Ascending aorta (tissue), 2 donors: ENCODE measurements at places on chromosomes 5 and 9. TPM values are rescaled to one million over a fixed set of nuclear protein-coding genes. Genes with fewer than 3 reads are reported as not detected.

The CD72 gene
- total RNA-seq = not detected

The PCA3 gene
- not detected for total RNA-seq

The RAB3C gene
- 3.0 TPM for total RNA-seq

The LRRTM2 gene
- total RNA-seq = not detected

The C5orf47 gene
- total RNA-seq = not detected

DNA sequence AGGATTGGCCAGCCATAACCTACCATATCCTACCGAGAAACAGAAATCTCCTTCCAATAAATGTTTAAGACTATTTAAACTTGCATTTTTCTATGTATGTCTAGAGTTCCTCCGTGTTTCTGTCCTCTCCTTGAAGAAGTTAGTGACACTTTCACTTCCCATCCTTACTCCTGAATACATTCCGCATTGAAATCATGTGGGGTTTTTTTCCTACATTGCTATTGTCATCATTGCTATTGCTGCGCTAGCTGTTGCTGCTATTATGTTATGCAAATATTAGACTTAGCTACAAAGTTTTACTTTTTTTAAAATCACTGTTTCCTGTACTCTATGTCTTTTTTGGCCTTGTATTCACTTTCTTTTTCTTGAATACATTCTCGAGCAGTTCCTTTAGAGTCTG is 83.3 kb upstream of the NEK6 start:
- no peak for DNase-seq
- H3K4me3 ChIP-seq = no peak overlapping the region
- no peak overlapping the region for H3K27ac ChIP-seq
- H3K36me3 ChIP-seq = no peaks in the 10 kb centered on the region
- no peaks in the 10 kb centered on the region for H3K4me1 ChIP-seq

- peak; percentile 42 for DNase-seq
- no peaks in the 10 kb centered on the region for H3K4me1 ChIP-seq
- no peak overlapping the region for H3K4me3 ChIP-seq
- no peaks in the 10 kb centered on the region for H3K36me3 ChIP-seq
Measured at GRCh38 chr9:16278326-16278999, 592.0 kb downstream of the BNC2 start.

DNA sequence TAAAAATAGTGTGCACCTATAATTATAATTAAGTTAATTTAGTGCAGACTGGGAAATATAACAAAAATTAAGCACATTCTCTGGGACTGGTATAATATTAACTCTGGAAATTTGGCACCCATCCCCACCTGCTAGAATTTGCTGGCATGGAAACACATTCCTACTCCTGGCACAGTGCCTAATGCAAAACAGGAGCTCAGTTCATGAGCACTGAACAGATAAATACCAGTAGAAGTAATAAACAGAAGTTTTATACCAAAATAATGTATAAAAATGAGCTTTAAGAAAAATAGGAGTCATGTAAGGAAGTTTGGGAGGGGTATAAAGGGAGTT is 23.7 kb upstream of the NPR3 start:
- no peak for DNase-seq
- H3K4me3 ChIP-seq = no peak overlapping the region
- peaks cover 21% of the 10 kb centered on the region for H3K4me1 ChIP-seq
- H3K36me3 ChIP-seq = no peaks in the 10 kb centered on the region
- peak overlapping the region; percentile 54 for H3K27ac ChIP-seq
- H3K27me3 ChIP-seq = no peaks in the 10 kb centered on the region

DNA sequence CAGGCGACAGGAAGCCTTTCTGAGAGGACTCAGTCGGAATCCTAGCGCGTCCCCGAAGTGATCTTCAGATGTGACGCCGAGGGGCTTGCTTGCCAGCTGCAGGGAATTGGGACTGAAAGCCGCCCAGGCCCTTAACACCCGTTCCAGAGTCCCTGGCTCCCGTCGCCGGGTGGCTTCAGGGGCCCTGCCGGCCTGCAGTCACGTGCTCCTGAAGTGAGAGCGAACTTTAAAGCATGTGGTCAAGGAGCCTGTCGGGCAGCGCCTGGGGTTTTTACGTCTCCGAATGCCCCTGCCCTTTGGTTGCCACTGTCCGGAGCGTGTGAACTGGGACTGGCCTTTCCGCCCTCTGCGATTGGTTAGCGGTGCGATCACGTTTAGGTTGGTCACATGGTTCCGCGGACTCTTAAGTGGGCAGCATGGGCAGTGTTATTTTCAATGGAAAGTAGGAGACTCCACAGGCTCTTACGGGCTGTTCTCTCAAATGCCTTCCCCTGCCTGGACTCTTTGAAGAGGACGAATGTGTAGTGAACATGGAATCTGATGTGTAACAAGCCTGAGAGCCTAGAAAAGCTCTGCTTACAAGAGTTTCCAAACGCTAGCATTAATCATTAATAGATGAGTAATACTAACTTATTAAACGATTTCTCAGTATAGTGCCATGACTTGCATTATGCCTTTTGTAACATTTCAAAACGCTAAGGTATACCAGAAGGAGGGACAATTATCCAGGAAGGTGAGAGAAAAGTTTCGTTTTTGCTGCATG is 1.9 kb downstream of the VLDLR start:
- peak overlapping the region; percentile 81 for H3K27ac ChIP-seq
- peak; percentile 88 for DNase-seq
- H3K4me3 ChIP-seq = peak overlapping the region; percentile 86
- no peaks in the 10 kb centered on the region for H3K27me3 ChIP-seq
- no peaks in the 10 kb centered on the region for H3K36me3 ChIP-seq
- no peaks in the 10 kb centered on the region for H3K4me1 ChIP-seq

- H3K4me3 ChIP-seq = no peak overlapping the region
- no peak overlapping the region for H3K27ac ChIP-seq
- no peaks in the 10 kb centered on the region for H3K4me1 ChIP-seq
- no peaks in the 10 kb centered on the region for H3K36me3 ChIP-seq
- DNase-seq = no peak
Measured at GRCh38 chr5:2378108-2378507, 373.4 kb downstream of the IRX2 start.

DNA sequence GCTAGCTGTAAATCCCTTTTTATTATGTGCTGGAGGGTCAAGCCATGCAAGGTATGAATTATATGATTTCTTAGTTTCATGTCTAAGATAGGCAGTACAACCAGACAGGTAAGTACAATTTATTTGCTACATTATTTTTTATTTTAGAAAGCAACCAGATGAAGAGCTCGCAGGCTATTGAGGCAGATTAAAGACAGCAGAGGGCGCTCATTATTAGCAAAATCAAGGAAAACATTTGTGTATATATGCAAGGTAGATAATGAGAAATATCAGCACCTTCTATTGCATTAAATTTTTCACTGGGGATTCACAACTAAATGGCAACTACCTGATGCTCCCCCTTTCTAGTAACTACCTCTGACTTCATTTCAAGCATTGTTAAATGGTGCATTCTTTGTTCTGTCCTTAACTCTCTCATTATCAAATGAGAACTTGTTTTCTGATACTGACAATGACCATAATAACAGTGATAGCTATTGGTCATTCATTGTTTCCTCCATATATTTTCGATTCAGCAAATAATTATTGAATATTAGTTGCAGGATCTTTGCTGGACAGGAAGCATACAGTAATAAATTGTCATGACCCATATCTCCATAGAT is 8.6 kb downstream of the SCGB3A2 start:
- DNase-seq = no peak
- peaks cover 11% of the 10 kb centered on the region for H3K4me1 ChIP-seq
- H3K27me3 ChIP-seq = no peaks in the 10 kb centered on the region
- no peak overlapping the region for H3K27ac ChIP-seq
- peaks cover 6% of the 10 kb centered on the region for H3K36me3 ChIP-seq

DNA sequence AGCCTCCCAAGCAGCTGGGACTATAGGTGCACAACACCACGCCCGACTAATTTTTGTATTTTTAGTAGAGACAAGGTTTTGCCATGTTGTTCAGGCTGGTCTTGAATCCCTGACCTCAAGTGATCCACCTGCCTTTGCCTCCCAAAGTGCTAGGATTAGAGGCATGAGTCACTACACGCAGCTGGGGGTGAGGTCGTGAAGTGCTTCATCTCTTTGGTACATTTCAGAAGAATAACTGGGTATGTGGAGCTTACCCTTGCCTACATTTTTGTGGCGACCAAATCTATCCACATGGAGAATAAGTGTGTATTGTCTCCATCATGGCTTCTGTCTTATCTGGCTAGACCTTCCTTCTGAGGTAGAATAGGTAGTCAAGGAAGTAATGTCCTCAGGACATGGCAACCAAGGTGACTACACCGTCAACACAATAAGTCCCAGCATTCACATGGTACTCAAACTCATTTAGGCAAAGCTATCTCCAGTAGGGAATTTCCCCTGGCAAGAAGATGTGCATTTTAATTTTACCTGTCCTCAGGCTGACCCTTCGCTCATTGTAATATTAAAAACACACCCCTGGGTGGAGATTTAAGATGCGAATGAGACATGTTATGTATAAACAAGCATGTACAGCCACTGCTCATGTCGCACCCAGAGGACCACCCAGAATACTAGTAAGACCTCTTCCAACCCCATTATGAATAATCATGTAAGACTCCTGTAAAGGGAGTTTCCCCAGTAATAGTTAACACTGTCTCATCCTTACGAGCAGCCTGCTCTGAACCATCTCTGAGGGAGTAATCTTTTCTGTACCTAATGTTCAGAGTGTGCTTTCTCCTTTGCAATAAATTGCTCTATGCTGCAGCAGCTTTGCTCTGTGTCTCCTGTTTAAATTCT is 1173.2 kb downstream of the TAF11L14 start:
- no peaks in the 10 kb centered on the region for H3K4me1 ChIP-seq
- H3K27me3 ChIP-seq = no peaks in the 10 kb centered on the region
- no peak for DNase-seq
- H3K27ac ChIP-seq = no peak overlapping the region

- no peaks in the 10 kb centered on the region for H3K4me1 ChIP-seq
- no peak overlapping the region for H3K4me3 ChIP-seq
- no peaks in the 10 kb centered on the region for H3K36me3 ChIP-seq
- no peak overlapping the region for H3K27ac ChIP-seq
Measured at GRCh38 chr9:97753975-97754374, 56.8 kb upstream of the XPA start.

DNA sequence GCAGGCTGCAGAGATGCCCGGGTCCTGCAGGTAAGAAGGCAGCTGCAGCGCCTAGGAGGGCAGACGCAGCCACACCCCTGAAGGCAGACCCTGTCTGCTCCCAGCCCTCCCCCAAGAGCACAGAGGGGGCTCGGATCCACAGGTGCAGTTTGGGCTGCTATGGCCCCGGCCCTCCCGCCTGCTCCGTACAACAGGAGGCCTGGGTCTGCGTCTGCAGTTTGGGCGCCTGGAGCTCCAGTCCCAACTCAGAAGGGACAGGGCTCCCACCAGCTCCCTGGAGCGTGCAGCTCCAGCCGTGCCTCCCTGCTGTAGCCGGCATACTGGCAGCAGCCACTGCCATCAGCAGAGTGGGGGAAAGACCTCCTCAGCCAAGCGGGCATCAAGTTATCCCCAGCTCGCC is 30.5 kb downstream of the BTNL9 start:
- DNase-seq = no peak
- H3K4me3 ChIP-seq = no peak overlapping the region
- H3K27ac ChIP-seq = no peak overlapping the region
- no peaks in the 10 kb centered on the region for H3K36me3 ChIP-seq
- H3K27me3 ChIP-seq = no peaks in the 10 kb centered on the region

DNA sequence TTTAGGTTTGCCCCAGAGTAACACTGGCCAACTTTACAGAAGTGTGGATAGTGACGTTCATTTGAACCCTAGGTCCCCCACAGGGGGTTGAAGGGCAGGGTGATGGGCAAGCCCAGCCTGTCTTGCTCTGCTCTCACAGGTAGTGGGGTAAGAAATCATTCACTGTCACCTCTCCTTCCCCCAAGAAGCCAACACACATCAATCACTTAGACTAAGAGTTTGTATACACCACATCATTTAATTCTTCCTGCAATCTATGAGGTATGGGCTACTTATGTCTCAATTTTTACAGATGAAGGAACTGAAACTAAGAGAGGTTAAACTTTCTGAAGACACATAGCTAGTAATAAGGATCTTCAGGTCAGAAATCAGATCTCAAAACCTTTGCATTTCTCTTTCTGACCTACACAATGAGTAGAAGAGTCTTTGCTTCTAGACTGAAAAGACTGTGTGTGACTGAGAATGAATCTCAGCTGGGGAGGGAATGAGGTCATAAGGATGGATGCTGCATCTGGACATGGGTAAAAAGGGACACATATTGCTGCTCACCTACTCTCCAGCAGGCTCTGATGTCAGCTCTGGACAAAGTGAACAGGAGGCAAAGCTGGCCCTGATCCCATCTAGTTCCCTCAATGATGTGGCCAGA is 81.0 kb upstream of the EQTN start:
- H3K36me3 ChIP-seq = no peaks in the 10 kb centered on the region
- H3K27me3 ChIP-seq = no peaks in the 10 kb centered on the region
- H3K27ac ChIP-seq = no peak overlapping the region
- no peak overlapping the region for H3K4me3 ChIP-seq
- no peaks in the 10 kb centered on the region for H3K4me1 ChIP-seq

GRCh38 chr5:153030755-153031725 is 459.4 kb upstream of the GRIA1 start:
- H3K27ac ChIP-seq = no peak overlapping the region
- no peaks in the 10 kb centered on the region for H3K36me3 ChIP-seq
- H3K27me3 ChIP-seq = no peaks in the 10 kb centered on the region
- DNase-seq = no peak

- H3K4me3 ChIP-seq = no peak overlapping the region
- H3K4me1 ChIP-seq = peaks cover 5% of the 10 kb centered on the region
- H3K27ac ChIP-seq = no peak overlapping the region
- H3K27me3 ChIP-seq = no peaks in the 10 kb centered on the region
- no peaks in the 10 kb centered on the region for H3K36me3 ChIP-seq
Measured at GRCh38 chr5:54212331-54212730, 98.0 kb downstream of the ARL15 start.

GRCh38 chr9:120562861-120563443 is 17.0 kb downstream of the CDK5RAP2 start:
- H3K4me1 ChIP-seq = no peaks in the 10 kb centered on the region
- peaks cover 26% of the 10 kb centered on the region for H3K36me3 ChIP-seq
- DNase-seq = no peak
- no peak overlapping the region for H3K27ac ChIP-seq

DNA sequence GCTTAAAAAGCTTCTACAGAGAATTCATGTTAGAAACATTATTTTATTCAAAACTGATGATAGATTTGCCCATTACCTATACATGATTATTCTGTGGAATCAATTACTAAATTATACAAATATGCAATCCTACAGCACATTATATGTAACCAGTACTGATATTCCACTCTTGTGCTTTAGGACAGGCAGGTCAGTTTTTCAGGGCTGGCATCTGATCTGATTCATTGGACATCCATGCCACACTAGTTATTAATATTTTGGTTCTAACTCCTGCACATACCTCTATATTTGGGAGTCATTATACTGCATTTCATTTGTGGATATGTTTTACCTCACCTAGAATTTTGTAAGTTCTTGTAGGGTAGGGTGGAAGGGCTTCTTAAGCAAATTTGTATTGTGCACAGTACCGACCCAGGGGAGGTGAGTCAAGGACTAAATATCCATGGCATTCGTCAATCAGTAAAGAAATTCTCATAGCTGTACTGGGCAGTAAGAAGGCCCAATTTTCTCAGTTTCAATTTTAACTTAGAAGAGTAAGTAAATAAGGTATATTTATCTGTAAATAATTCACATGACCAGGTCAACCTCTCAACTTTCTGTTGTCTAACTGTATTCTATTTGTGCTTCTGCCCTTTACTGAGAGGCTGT is 33.5 kb downstream of the ELOVL7 start:
- no peak overlapping the region for H3K4me3 ChIP-seq
- no peak for DNase-seq
- no peaks in the 10 kb centered on the region for H3K27me3 ChIP-seq
- H3K27ac ChIP-seq = no peak overlapping the region
- no peaks in the 10 kb centered on the region for H3K36me3 ChIP-seq
